ENCODE measurements at places on chromosomes 3 and 15.

- no peak for DNase-seq
Observed at GRCh38 chr3:167102071-167102470, 278.0 kb downstream of the ZBBX start.

- peak; percentile 77 for DNase-seq
Observed at GRCh38 chr3:197750396-197750831, 731 bp downstream of the FYTTD1 start.

DNA sequence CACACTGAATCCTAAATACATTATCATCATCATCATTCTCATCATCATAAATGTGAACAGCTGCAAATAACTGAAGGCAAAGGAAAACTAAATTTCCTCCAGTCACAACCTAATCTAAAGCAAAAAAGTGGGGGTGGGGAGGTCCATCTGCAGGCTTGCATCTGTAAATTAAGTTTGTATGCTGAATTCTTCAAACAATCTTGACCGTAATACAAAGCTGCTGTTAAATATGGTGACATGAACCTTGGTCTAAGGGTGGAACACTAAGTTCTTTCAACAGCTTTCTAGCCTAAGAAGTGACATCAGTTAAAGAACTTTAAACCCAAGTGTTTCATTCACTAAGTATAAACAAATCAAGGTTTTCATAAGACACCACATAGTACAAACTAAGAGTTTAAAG is 4.3 kb downstream of the LRRFIP2 start:
- no peak for DNase-seq

DNA sequence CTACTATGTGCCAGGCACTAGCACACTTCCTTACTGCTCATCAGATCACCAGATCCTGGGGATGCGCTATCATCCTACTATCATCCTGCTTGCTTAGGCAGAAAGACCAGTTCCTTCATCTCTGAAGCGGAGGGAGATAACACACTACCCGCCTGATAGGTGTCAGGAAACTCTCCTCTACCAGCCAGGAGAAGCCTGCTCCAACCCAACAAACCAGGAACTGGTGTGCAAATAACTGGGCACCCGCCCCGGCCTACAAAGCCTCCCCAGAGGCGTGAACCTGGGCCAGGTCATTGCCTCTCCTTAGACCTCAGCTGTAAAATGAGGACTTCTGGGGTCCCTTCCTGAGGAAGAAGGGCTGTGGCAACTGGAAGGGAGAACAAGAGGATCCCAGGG is 61.5 kb downstream of the HOMER2 start:
- no peak for DNase-seq

DNA sequence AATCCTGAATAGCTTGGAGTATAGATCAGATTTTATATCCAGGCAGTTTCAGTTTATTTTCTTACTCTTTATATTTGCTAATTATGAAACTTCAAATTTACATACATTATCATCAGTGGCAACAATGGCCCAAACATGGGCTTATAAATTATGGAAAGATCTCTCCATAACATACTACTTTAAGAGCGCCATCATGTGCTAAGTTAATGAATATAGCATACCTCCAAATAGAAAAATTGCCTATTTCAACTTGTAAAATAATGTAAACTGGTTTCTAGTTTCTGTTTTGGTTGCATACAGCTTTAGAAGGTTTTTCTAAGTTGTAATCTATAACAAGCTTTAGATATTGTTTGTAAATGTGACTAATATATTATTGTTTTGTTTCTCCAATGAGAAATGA is 531.3 kb upstream of the UBE2E2 start:
- no peak for DNase-seq

DNA sequence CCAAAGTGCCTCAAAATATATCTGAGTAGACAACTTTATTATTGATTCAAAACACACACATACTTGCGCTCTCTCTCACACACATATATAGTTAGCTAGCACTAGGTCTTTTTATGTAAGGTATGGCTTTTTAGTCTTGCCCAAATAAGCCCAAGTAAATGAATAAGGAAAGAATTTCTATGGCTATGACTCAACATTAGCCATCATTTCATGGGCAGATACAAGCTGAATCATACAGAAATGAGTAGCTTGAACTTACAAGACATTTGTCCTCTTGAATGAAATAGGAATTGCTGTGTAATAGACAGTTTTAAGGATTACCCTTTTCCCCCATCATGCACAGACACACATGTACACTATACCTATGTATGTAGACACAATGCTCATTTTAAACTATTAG is 4.9 kb downstream of the CADPS start:
- DNase-seq = no peak

DNA sequence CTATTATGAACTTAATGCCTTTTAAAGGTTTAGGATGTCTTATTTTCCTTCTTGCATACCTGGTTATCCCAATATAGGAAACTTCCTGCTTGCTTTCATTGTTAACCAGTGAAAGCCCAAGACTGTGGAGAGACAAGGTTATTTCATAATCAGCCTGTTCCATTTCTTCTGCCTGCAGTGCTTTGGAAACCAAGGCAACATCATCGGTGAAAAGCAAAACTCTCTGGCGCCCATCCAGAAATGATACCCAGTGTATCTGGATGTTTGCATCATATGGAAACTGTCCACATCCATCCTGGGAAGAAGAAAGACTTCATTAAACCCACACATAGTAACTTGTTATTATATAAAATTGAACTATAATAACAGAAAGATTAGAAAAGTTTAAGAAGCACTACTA is 170.1 kb downstream of the VPS13C start:
- no peak for DNase-seq

GRCh38 chr3:123799544-123800361 is 84.4 kb downstream of the MYLK start:
- DNase-seq = no peak

- DNase-seq = no peak
Observed at GRCh38 chr3:132554437-132554836, 42.6 kb upstream of the ACKR4 start.

DNA sequence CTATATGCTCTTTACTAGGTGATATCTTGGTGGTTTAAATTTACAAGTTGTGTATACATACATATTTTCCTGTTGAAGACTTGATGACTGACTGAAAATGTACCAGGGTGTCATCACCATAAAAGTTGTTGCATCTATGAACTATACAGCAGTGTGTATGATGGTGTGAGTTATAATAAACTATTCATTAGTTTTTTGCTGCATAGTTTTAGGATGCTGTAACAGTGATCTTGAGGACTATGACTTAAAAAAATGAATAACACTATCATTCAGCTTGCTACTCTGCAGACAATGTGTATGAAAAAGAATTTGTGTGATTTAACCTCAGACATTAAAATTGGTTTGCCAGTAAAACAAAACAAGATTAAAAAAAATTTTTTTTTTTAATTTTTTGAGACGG is 49.0 kb downstream of the UBE2E2 start:
- no peak for DNase-seq

DNA sequence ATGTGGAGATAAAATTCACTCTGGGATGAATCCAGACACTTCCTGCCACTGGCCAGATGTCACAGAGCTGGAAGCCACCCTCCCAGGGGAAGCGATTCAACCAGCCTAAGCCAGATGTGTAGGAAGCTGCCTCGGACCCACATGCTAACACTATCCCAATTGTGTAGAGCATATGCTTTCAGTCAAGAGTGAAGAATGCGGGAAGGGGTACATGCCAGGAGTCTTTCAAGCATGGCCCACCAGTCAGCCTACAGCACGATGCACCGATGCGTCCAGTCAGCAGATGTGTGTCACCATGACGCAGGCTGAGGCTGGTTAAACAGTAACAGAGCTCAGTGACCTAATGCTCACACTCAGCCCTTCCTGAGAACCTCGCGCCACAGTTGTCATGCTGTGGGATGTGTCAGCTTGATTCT is 38.8 kb upstream of the BNC1 start:
- no peak for DNase-seq

DNA sequence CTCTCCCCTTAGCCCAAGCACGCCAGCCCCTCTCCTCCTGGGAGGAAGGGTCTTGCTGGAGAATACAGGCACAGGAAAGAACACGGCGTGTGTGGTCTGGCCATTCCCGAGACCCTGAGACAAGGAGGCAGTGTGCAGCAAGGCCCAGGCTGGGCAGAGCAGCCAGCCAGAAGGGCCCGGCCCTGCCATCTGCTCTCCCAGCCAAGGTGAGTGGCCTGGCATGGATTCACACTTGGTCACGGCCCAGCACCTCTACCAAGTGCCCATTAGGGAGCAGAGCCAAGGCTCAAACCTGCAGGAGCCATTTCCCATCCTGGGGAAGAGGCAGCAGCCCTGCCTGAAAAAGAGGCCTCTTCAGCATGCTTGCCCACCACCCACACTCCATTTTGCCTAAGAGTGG is 28.6 kb downstream of the MEGF11 start:
- no peak for DNase-seq

DNA sequence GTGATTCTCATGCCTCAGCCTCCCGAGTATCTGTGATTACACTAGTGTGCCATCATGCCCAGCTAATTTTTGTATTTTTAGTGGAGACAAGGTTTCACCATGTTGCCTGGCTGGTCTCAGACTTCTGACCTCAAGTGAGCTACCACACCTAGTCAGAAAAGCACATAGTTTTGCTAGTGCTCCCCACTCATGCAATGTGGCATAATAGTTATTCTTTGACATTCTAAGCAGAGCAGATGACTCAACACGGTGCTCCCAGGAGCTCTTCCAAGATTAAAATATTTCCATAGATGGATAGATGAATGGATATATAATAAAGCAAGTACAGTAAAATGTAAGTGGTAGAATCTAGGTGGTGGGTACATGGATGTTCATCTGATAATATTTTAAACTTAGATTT is 53.1 kb upstream of the GK5 start:
- no peak for DNase-seq

GRCh38 chr3:95289295-95289694 is 1226.4 kb downstream of the NSUN3 start:
- DNase-seq = no peak

- DNase-seq = no peak
Observed at GRCh38 chr3:153158961-153159735, 2.9 kb upstream of the RAP2B start.

- DNase-seq = no peak
Observed at GRCh38 chr15:53808058-53808706, 48.7 kb upstream of the WDR72 start.

DNA sequence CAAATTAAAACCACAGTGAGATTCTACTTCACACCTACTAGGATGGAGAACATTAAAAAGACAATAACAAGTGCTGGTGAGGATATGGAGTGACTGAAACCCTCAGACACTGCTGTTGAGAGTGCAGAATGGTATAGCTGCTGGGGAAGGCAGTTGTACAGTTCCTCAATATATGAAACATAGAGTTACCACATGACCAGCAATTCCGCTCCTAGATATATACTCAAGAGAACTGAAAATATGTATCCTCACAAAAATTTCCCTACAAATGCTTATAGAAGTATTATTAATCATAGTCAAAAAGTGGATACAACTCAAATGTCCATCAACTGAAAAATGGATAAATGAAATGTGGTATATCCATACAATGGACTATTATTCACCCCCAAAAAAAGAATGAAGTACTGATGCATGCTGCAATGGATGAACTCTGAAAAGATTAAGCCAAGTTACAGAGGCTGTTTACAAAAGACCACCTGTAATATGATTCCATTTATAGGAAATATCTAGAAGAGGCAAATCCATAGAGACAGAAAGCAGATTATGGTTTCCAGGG is 164.7 kb upstream of the IGF1R start:
- DNase-seq = no peak

GRCh38 chr15:68413363-68414205 is 18.4 kb downstream of the ITGA11 start:
- peak; percentile 80 for DNase-seq

- DNase-seq = no peak
Observed at GRCh38 chr15:33206366-33206765, 11.9 kb upstream of the FMN1 start.

DNA sequence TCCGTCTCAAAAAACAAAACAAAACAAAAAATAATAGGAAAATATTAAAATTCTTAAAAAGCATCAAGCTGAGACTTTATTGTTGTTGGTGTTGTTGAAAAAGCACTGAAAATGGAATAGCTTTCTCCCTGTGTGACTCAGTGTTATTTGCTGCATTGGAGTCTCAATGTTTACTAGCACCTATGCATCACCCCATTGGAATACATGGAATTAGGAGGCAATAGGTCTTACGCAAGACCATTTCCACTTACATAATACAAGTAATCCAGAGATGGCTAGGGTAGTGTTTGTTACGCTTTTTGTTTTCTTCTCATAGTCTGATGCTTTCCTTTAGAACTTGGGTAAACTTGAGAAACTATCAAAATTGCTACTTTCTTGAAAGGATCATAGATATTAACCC is 15.2 kb downstream of the GXYLT2 start:
- DNase-seq = no peak

DNA sequence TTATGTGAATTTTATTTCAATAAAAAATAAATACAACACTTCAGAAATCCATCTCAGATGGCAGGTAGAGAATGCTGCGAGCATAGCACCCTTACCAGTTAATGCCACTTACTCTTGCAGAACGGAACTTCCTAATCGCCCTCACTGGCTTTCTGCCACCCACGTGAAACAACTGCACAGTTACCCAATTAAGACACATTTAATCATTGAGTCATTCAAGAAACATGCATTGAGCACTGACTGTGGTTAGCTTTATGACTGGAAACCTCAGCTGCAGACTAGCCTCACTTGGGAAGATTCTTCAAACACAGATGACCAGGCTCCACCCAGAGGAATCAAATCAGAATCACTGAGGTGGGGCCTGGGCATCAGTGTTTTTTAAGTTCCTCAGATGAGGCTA is 5.6 kb upstream of the MFGE8 start:
- no peak for DNase-seq

DNA sequence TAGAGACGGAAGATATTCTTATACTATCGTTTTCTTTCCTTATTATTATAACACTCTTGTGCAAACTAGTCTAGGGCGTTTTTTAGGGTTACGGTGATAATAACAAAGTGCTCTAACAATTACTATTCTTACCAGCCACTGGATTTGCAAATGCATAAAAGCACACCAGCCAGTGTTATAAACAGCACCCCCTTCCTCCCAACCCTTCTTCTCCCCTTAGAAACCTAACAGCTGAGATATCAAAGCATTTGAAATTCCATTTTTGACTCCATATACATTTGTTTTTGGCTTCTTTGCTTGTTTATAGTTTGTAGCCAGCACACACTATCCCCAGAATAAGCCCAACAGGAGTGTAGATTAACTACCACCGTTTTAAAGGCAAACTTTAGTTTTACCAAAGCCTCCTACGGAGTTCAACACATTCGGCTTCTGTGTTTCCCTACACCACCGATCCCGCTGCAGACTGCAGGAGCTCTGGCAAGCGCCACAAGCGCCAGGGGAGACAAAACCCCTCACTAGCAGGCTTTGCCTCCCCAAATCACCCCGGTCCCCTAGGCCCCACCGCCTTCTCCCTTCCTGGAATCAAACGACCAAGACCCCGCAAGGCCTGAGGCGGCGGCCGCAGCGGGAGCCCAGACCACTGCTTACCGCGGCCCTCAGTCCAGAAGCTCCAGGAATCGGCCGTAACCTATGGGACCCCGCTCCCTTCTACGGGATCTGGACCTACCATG is 461 bp downstream of the COPB2 start:
- no peak for DNase-seq

Data from suprapubic skin (tissue), 4 donors.